NB4 (cell line): ENCODE measurements at places on chromosomes 2 and 18.

DNA sequence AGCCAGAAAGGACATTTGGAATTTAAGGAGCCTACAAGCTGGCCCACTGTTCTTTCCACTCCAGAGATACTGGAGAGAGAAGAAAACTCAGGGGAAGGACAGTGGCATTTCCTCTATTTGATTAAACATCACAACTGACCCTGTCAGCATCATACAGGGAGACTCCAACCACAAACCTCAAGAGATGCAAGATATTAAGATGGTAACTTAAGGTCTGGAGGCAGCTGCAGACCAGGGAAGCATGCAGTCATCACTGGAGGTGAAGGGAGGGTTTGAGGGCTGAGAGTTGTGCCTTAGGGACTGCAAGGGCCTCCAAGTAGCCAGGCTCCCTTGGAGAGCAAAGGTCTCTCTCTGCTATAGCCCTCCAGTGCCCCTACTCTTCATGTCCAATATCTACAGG is 67.4 kb downstream of the RNF152 start:
- peak; percentile 11 for DNase-seq

- DNase-seq: no peak
These were observed 56.1 kb upstream of the SMAD7 start for GRCh38 chr18:49006641-49007454.

- no peak for DNase-seq
These were observed 308.6 kb downstream of the RNF144A start for GRCh38 chr2:7225848-7226247.

DNA sequence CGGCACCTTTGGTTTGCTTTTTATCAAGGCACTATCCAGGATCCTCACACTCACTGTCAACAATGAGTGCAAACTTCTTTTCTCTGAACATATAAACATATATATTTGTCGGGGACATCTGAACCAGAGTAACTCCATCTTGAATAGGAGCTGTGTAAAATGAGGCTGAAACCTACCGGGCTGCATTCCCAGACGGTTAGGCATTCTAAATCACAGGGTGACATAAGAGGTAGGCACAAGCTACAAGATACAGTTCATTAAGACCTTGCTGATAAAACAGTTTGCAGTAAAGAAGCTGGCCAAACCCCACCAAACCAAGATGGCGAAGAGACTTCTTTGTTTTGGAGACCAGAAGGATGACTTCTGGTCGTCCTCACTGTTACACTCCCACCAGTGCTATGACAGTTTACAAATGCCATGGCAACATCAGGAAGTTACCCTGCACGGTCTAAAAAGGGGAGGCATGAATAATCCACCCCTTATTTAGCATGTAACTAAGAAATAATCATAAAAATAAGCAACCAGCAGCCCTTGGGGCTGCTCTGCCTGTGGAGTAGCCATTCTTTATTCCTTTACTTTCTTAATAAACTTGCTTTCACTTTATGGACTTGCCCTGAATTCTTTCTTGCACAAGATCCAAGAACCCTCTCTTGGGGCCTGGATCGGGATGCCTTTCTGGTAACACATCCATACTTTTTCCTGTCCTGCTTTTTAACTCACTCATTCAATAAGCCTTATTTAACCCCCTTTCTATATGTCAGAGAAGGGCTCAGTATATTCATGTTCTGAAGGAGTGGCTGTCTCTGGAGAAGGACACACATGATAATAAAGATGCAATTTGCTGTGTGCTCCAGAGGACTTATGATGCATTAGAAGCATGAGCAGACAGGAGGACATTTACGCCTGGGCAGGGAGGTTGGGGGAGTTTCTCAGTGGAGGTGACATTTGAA is 65.4 kb downstream of the TACR1 start:
- no peak for DNase-seq

DNA sequence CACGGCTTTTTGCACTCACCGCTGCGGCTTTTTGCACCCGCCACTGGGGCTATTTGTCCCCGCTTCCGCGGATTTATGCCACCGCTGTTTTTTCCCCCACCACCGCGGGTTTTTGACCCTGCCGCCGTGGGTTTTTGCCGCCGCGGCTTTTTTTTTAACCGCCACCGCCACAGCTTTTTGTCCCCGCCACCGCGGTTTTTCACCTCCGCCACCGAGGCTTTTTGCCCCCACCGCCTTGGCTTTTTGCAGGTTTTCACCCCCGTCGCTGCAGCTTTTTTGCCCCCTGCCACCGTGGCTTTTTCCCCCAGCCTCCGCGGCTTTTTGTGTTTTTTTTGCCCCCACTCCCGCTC is 2796.7 kb upstream of the TEKT4 start:
- no peak for DNase-seq

DNA sequence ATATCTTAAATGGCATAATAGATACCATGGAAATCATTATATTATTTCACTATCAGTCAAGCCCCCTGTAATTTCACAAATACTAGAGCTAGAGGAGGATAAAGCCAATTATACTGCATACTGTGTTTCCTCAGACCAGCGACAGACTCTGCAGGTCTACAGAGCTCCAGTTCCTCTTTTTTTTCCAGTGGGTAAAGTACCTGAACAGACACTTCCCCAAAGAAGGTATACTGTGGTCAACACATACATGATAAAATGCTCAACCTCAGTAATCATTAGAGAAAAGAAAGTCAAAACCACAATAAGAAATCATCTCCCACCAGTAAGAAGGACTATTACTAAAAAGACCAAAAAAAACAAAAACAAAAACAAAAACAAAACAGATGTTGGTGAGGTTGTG is 44.6 kb downstream of the SCN7A start:
- no peak for DNase-seq

GRCh38 chr2:5854797-5855196 is 162.6 kb downstream of the SOX11 start:
- no peak for DNase-seq

DNA sequence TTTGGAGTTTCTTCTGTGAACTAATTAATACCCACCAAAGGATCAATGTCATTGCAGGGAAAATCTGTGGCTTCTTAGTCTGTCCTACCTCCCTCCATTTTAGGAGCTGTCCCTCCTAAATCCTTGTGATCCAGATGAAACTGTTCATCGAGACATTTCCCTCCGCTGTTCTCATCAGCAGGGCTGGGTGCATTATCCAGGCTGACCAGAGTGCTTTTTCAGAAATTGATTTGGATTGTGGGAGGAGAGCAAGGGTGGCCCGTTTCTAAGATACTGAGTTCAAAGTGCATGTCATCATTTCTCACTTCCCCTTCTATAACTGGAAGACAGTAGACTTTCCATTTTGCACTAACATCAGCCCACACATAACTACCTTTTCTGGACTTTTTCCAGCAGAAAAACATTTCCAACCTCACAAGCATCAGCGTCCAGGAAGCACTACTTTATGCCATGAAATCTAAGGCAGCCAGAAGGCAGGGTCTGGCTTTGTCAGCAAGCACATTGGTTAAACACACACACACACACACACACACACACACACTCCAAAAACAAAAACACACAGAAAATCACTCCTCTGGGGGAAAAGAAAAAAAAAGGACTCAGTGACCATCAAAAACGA is 94.1 kb downstream of the ANKRD44 start:
- DNase-seq: peak; percentile 74

DNA sequence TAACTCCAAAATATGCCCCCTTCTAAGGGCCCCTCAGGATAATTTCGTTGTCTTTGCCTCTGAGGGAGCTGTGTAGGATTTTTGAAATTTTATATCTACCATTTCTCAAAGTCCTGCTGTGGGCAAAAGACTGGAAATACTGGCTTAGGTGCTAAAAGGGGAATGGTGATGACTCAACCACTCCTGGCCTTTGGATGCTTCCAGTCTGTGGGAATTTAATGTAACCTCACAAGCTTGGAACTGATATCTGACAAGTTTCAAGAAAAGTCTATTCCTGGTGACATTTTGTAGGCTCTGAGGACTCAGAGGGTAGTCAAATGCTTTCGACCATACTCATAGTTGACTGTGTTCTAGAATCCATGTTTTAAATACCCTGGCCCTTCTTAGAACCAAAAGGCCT is 3.4 kb upstream of the APCDD1 start:
- DNase-seq: no peak

DNA sequence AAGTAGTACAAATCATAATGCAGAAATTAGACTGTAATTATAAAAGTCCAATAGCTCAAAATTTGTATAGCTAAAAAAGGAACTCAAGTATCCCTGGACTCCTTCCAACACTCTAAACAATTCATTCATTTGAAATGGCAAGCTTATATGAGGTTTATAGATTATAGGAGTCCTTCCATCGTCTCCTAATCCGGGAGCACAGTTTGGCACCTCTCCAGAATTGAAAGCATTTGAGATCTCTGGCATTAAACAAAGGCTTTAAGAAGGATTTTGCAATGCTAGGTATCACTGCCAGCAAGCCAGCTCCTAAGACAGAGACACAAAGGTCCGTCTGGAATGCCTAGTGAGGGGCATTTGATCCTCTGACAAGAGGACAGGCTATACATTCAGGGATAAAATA is 90.9 kb downstream of the ACVR1 start:
- no peak for DNase-seq

GRCh38 chr2:240306185-240306584 is 129.3 kb upstream of the GPC1 start:
- DNase-seq: no peak

- no peak for DNase-seq
These were observed 73.1 kb upstream of the MAP4K3 start for GRCh38 chr2:39510140-39510539.

DNA sequence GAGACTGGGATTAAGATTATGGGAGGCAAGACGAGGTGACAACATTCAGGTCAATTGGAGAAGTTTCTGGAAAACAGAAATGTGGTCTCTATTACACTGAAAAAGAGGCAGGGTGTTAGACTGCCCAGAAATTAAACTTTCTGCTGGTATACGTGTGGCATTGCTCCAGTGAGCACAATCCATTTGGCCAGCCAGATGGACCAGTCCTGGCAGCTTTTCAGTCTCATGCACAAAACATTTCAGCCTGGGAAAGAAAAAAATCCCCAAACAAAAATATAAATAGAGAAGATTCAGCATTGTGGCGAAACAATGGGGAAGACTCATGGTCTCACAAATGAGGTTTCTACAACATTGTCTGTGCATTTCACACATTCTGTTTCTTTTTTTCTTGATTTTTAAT is 113.9 kb downstream of the HNMT start:
- no peak for DNase-seq

DNA sequence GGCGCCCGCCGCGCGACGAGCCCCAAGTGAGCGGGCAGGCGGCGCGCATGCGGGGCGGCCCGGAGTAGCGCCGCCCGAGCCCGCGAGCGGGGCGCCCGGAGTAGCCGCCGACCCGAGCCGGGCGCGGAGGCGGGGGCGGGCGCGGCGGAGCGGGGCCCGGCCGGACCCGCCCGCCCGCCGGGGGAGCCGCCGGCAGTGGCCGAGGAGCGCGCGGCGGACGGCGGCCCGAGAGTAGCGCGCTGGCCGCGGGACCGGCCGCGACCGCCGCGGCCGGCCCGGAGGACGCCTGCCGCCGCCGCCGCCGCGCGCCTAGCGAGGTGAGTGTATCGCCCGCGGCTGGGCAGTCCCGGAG is at the start of gene GALNT1:
GALNT1 (plus strand) TSS at position 195 of the 352 bp plus-strand sequence. CDS start 72,923 bp downstream, outside the sequence.
- peak; percentile 26 for DNase-seq

- no peak for DNase-seq
These were observed 13.3 kb downstream of the CHCHD5 start for GRCh38 chr2:112597537-112598322.

- DNase-seq: no peak
These were observed 510.9 kb downstream of the TXNL1 start for GRCh38 chr18:56127322-56128099.

- DNase-seq: no peak
These were observed 421.3 kb downstream of the NYAP2 start for GRCh38 chr2:225820826-225821225.

- no peak for DNase-seq
These were observed 264.7 kb upstream of the TMEFF2 start for GRCh38 chr2:192459422-192459821.

- peak; percentile 98 for DNase-seq
These were observed 20.3 kb upstream of the CYP1B1 start for GRCh38 chr2:38095996-38096861.

DNA sequence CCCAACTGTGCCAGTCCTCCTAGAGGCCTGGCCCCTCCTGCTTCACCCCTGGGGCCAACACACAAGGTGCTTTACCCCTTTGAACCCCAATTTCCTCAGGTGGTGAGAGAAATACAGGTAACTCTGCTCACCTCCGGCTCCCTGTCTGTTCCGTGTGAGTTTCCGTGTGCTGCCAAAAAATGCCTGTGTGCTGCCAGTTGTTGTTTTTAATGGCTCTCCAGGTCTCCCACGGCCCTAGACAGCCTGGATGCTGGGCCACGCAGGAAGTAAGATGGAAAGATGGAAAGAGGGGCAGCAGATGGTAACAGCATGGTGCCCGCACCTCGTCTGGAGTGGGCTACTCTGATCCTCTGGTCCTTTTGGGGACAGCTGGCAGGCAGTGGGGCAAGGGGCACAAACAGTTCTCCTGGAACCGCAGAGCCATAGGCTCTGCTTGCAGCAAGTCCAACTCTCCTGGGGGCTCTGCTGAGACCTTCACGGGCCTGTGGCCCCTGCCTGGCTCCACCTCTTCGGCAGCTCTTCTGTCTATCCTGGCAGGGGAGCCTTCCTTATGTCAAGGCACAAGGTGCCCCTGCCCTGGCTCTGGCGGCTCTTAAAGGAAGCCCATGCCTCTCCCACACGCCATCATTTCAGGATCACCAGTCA is 4.3 kb upstream of the ARHGEF4 start:
- no peak for DNase-seq

DNA sequence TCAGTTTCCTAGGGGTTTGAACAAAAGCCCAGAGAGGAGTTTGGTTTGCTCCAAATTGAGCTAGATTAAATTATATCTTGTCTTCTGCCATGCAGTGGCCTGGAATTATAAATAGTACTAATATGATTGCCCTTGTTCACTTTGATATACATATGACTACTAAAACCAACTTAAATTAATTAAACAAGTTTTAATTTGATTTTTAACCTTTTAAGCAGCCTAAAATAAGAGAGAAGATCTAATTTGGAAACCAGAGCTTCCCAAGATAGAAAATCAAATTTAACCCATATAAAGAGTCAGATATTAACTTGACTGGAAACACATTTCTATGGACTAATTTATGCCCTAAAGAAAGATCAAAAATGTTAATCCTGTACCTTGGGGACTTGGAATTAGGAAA is 444.5 kb upstream of the SLC8A1 start:
- no peak for DNase-seq

DNA sequence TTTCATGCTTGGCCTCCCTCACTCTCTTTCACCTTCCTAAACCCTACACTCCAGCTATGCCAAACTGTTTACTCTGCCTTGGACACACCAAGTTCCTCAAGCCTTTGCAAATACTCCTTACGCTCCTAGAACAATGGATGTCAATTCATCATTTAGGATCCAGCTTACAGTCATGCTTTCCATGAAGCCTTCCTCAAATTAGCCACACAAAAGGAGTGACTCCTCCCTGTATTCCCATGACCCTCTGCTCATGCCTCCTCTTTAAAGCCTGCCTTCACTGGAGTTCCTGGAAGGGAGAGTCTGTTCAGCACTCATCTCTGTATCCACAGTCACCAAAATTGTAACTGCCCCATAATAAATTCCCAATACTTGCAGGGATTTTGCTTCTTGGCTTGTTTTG is 721 bp upstream of the EHD3 start:
- DNase-seq: no peak

GRCh38 chr2:234952270-234953115 is 676 bp downstream of the SH3BP4 start:
- no peak for DNase-seq
